ENCODE measurements at places on chromosomes 12 and 14.

GRCh38 chr14:29684926-29685325 is 242.7 kb downstream of the PRKD1 start:
- no peak for DNase-seq

GRCh38 chr14:38705220-38705619 is 397.8 kb downstream of the SEC23A start:
- no peak for DNase-seq

DNA sequence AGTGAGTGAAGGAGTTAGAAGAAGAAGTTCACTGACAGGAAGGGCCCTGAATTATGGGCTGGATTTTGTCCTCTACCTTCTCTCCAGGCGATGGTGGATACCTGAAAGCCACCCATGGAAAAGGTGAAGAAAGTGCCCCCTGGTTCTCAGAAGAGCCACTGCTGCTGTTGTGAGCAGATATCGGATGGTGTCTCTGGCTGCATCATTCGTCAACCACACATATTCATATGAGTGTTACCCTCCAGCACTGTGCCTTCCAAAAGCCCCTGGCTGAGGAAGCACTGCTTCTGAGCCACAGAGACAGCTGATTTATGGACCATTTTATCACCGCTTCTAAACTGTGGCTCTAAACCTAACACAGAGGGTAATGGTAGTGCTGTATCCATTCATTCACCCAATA is 2.0 kb upstream of the ACTN1 start:
- DNase-seq = no peak

- no peak for DNase-seq
Measured at GRCh38 chr12:120668868-120669840, 17.8 kb upstream of the MLEC start.

GRCh38 chr12:50411051-50411660 is 10.5 kb downstream of the LARP4 start:
- no peak for DNase-seq

GRCh38 chr14:36617824-36618223 is 35.4 kb upstream of the NKX2-8 start:
- DNase-seq = no peak

GRCh38 chr12:5081016-5081415 is 37.3 kb downstream of the KCNA5 start:
- DNase-seq = no peak

DNA sequence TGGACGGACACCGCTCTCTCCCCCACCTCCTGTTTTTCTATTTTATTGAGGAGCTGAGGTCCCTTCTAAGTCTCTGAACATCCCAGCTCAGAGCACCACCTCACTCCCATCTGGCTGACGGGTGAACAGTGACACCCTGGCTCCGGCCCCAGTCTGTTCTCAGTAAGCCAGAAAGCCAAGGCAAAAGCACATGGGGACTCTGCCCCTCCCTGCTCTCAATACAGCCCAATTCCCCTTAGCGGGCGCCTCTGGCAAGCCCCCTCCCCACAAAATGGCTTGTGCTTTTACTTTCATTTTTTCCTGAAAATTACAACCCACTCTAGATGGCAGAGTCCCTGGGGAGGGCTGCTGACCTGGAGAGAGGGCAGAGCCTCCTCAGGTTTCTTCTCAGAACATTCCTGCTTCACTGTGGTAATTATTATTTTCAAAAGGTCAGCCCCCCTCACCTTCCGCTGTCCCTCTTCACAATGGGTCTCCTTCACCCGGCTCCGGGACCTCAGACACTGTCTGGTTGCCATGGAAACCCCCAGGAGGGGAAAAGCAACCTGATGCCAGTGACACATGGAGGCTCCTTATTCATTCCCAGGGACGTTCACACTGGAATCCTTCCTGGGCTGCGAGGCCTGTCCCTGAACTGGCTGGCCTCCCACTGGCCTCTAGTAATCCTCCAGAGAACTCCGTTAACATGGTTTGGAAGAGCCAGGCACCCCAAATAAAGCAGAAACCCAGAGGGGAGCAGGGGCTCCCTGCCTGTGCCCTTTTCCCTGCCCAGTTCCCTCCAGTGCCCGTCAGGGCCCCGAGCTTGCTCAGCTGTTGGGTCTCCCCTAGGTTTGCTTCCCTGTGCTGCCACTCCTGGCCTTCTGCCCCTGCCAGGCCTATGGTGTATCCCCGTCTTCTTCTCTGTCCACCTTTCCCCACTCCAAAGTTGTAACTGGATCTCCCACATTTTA is 15.9 kb downstream of the COL2A1 start:
- DNase-seq = no peak

- no peak for DNase-seq
Measured at GRCh38 chr14:61113561-61114225, 132.6 kb downstream of the SLC38A6 start.

DNA sequence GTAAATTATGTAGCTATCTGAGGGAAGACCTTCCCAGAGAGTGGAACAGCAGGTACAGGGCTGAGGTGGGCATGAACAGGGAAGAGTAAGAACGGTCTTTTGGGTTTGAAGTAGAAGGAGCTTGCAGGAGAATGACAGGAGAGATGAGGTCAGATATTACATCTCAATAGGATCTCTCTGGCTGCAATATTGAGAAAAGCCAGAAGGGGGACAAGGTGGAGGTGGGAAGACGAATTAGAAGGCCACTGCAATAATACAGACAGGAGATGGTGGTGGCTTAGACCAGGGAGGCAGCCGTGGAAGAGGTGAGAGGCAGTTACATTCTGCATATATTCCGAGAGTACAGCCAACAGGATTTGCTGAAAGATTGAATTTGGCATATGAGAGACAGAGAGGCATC is 310.2 kb downstream of the APAF1 start:
- DNase-seq = no peak

DNA sequence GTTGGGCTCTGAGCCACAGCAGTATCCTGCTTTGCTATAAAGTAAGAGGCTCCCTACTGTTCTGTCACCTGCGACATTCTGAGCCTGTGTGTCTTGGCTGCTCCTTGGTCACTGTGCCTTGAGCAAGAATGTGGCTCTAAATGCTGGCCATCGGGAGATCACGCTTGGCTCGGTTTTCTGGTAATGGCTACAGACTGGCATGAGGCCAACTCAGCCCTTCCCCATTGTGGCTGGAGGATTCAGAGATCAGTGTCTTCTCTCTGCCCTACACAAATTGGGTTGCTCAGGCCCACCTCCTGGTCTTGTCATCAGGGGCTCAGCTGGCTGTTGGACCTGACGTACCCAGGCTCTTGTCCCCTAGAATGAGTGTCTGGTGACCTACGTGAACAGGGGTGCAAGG is 94.5 kb downstream of the PLXNC1 start:
- no peak for DNase-seq

DNA sequence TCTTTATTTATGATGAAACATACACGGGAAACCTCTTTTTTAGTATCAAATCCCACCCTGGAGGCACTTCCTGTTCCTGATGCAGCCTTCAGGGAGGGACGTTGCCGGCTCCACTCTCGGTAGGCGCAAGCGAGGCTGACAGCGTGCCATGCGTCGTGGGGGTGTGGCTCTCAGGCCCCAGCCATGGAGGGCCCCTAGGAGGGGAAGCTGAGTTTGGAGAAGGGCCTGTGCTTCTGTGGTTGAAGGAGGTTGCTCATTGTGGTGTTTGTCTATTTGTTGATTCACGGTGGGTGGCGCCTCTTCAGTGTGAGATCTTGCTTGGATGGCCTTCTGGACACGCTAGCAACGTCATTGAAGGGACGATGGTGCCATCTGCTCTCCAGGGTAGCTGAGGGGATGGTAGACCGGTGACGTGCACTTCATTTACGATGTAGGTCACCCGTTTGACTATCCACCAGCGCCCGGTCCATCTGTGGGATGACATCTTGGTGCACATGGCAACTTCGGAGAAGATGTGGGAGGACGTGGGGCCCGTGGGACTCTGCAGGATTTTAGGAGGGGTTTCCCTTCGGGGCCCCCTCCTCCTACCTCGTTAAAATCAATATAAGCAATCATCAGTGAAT is 126.3 kb upstream of the RTL1 start:
- DNase-seq = no peak

- no peak for DNase-seq
Measured at GRCh38 chr12:78248321-78248720, 417.6 kb downstream of the NAV3 start.

- DNase-seq = no peak
Measured at GRCh38 chr14:32696325-32697091, 242.2 kb upstream of the NPAS3 start.

GRCh38 chr12:55641595-55641994 is 4.9 kb downstream of the OR10P1 start:
- DNase-seq = no peak

DNA sequence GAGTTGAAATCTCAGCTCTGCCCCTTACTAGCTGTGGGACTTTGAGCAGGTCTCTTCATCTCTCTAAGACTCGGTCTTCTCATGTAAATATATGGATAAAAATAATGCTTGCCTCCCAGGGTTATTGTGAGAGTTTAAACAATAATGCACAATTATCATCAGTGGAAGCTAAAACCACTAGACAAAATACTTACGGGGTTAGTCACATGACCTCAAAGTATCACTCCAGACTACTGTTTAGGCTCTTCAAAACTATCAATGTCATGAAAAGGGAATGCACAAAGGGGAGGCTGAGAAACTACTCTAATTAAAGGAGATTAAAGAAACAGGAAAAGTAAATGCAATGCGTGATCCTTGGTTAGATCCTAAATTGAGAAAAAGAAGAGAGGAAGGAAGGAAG is 24.5 kb upstream of the TSPAN11 start:
- no peak for DNase-seq

GRCh38 chr14:77475432-77476115 is 17.7 kb downstream of the AHSA1 start:
- DNase-seq = no peak

GRCh38 chr12:103279444-103279843 is 216.3 kb downstream of the C12orf42 start:
- DNase-seq = no peak

GRCh38 chr14:102924632-102925588 is 2.4 kb downstream of the AMN start:
- DNase-seq = no peak

DNA sequence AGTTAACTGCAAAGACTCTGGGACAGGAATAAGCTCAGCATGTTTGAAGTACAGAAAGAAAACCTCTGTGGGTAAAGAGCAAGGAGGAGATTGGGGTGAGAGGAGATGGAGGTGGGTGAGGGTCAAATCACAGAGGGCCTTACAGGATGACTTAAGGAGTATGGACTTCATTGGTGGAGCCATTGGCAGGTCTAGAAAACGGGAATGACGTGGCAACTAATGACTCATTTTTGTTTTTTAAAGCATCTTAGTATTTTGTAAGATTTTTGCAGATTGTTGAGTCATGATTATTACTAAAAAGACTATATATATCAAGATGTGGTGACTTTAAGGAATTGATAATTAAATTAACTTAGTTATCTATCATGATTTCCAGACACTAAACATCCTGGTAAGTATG is 18.5 kb downstream of the UTP20 start:
- DNase-seq = peak; percentile 6

DNA sequence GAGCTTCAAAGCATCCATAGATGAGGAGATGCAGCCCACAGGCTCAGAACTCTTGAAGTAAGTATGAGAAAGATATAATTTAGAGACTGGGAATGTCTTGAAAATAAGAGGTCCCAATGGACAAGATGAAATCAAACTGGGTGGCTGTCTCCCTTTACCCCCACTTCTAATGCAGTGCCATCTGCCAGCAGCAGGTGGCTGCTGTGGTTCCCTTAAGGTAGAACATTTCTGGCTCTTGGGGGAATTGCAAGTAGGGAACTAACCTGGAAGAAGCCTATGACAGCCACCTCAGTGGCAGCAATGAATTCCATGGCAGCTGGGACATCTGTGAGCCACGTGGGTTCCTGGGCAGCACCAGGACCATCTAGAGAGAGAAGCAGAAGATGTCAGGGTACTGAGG is 648 bp downstream of the ERP27 start:
- DNase-seq = no peak

- DNase-seq = no peak
Measured at GRCh38 chr12:111638556-111638955, 39.4 kb upstream of the ATXN2 start.

DNA sequence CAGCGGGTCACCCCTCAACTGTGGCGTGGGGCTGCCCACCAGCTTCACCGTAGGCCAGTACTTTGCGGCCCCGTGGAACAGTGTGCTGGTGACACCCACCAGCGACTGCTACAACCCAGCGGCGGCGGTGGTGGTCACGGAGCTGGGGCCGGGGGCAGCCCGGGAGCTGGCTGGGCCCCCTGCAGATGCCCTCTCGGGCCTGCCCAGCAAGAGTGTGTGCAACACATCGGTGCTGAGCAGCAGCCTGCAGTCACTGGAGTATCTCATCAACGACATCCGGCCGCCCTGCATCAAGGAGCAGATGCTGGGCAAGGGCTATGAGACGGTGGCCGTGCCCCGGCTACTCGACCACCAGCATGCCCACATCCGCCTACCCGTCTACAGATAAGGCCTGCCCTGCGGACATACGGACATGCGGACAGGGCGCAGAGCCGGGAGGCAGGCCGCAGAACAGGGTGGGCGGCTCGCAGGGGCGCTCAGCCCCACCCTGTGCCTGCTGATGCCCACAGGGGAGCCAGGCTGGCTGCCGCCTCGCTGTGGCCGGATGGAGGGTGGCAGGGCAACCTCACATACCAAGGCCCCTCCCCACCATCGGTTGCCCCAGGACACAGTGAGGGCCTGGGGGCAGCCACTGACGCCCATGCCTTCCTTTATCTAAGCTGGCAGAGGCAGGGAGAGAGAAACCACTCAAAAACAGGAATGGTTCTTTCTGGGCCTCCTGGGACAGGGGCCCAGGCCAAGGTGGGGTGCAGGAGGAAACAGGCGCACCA is 55.5 kb downstream of the FAM222A start:
- no peak for DNase-seq

GRCh38 chr12:92562063-92562734 is 140.6 kb upstream of the PLEKHG7 start:
- no peak for DNase-seq

- DNase-seq = no peak
Measured at GRCh38 chr14:98137131-98138025, 1134.6 kb downstream of the BCL11B start.

DNA sequence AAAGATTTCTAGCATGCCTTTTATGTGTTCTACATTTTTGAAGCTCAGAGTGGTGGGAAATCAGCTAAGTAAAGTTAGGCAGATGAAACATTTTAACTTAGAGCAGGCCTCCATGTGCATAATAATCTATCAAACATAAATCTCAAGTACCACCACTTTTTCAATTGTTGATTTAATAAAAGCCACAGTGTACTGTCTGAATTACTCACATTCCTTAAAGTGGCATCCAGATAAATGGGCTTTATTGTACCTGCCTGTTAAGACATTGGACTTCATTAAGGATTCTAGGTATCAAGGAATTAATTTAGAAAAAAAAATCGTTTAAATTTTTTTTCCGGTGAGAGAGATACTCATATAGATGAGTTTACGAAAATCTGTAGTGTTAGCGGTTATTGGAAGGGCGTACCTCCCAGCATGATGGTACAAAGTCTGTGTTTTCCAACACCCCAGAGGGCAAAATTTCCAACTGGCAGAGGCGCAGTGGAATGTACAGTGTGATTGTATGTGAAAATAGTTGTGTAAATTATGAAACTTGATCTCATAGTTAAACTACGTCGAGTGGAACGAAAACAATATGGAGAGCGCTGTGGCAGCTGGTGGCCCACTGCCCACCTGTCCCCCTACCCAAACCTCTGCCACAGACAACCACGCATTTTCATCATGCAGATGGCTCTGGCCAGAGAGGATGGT is 25.0 kb downstream of the ELK3 start:
- DNase-seq = no peak

All from caudate nucleus (tissue), 63 donors.